ENCODE measurements at places on chromosomes 5 and 9. TPM values are rescaled to one million over a fixed set of nuclear protein-coding genes. Genes with fewer than 3 reads are reported as not detected.

DNA sequence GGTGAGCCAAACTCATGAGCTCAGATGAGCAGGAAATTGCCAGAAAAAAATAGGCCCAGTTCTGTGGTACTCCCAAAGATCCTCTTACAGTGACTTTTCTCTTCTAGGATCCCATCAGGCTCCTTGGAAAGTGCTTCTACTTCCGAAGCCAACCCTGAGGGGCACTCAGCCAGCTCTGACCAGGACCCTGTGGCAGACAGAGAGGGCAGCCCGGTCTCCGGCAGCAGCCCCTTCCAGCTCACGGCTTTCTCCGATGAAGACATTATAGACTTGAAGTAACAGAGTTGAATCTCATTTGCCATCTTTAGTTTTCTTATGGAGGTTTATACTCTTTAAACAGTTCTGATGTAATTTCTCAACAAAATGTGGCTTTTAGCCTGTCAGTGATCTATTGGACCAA, 4.0 kb upstream of the SLC2A8 start:
- no peak overlapping the region for H3K4me3 ChIP-seq
- peaks cover 6% of the 10 kb centered on the region for H3K27me3 ChIP-seq
- no peak overlapping the region for H3K27ac ChIP-seq
- DNase-seq = no peak

DNA sequence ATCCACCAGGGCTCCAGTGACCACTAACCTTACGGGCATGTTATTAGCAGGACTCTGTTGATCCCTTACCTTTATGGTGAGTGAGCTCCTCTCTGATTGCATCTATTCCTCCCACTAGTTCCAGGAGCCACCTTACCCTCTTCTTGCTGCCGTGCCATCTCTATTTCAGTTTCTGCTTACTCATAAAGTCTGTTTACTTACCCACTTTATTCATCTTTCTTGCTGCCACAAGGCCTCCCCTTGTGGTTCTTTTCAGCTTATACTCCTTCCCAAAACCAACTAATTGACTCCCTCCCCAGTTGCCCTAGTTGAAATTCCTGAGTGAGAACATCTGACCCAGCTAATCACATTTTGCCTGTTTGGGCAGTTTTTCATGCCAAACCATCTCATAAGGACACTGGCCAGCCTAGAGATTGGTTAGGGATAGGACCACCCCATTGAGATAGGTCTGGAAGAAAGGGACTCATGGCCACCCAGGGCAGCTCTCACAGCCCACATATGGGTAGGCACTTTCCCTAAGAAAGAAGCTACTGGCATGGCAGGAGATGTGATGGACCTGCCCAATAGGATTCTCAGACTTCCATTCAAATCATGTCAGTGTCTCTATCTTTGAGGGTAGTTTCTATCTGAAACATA, 412.7 kb downstream of the EFNA5 start:
- H3K4me1 ChIP-seq = no peaks in the 10 kb centered on the region
- no peaks in the 10 kb centered on the region for H3K36me3 ChIP-seq
- H3K4me3 ChIP-seq = no peak overlapping the region
- DNase-seq = no peak

GRCh38 chr5:57439601-57440000, 43.0 kb downstream of the ACTBL2 start:
- H3K4me3 ChIP-seq = no peak overlapping the region
- H3K27me3 ChIP-seq = no peaks in the 10 kb centered on the region
- no peak for DNase-seq
- no peaks in the 10 kb centered on the region for H3K4me1 ChIP-seq
- no peak overlapping the region for H3K27ac ChIP-seq
- H3K36me3 ChIP-seq = no peaks in the 10 kb centered on the region

DNA sequence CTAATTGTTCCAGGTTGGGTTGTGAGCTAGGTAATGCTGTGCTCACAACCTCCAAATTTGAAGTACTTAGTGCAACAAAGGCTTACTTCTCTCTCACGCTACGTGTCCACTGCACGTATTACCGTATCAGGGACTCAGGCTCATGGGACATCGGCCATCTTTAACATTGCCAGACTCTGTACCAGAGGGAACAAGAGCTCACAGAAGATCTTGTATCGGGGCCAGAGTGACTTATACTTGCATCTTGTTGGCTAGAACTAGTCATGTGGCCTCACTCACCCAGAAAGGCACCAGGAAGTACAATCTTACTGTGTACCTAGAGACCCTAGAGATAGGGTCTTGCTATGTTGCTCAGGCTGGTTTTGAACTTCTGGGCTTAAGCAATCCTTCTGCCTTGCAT, 81.1 kb upstream of the KLF9 start:
- H3K4me3 ChIP-seq = no peak overlapping the region
- no peak overlapping the region for H3K27ac ChIP-seq
- no peaks in the 10 kb centered on the region for H3K4me1 ChIP-seq
- H3K27me3 ChIP-seq = no peaks in the 10 kb centered on the region
- DNase-seq = no peak

DNA sequence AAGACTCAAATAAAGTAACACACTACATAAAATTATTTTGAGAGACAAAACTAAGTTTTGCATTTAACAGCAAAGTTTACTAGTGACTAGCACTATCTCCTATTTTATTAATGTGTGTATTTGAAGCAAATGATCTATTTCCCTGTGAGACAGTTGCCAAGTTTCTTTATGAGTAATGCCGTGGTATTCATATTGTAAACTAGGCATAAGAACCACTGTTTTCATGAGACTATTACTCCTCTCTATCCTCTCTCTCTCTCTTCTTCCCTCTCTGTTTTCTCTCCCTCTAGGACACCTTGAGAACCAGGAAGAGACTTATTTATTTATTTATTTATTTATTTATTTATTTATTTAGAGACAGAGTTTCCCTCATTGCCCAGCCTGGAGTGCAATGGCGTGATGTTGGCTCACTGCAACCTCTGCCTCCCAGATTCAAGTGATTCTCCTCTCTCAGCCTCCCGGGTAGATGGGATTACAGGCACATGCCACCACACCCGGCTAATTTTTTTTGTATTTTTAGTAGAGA, 61.1 kb downstream of the MLANA start:
- no peaks in the 10 kb centered on the region for H3K4me1 ChIP-seq
- no peak overlapping the region for H3K27ac ChIP-seq
- no peaks in the 10 kb centered on the region for H3K27me3 ChIP-seq
- H3K36me3 ChIP-seq = no peaks in the 10 kb centered on the region

SMARCA2 gene
- polyA plus RNA-seq = 6.3 TPM
